Neural progenitor cell (in vitro differentiated cells): ENCODE measurements at places on chromosomes 2 and 18.
A peak's percentile ranks its signal among the peaks of the same experiment; 100 is the strongest.

DNA sequence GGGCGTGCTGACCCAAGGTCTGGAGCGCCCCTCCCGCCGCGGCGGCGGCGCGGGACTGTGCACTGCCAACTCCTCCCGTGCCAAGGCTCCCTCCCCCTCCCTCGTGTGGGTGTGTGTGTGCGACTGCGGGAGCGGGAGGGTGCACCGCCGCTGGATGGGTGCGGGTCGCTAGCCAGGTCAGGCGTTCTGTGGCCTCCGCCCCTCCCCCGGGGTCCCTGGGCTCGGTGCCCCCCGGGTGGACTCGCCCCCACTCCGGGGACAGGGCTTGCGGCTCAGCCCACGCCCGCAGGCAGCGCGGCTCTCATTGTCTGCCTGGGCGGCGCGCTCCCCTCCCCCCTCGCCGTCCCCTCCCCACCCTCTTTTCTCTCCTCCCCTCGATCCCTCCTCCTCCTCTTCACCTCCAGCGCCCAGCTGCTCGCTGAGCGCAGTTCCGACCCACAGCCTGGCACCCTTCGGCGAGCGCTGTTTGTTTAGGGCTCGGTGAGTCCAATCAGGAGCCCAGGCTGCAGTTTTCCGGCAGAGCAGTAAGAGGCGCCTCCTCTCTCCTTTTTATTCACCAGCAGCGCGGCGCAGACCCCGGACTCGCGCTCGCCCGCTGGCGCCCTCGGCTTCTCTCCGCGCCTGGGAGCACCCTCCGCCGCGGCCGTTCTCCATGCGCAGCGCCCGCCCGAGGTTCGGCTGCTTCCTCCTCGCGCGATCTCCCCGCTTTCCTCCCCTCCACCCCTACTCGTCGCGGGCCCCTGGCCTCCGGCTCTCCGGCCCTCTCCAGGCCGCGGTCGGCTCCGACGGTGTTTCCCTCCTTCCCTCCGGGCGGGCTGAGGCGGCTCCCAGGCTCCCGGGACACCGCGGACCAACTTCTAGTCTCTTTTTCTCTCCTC, at the start of gene GATA6:
GATA6 (plus strand) TSS at position 579 of the 878 bp plus-strand sequence. CDS start 1,556 bp downstream, outside the sequence.
- peak within 1 kb of the TSS; percentile 48 for H3K4me3 ChIP-seq
- H3K4me1 ChIP-seq, result peaks cover 20% of the 10 kb centered on the region
- H3K27ac ChIP-seq, result no peak within 1 kb of the TSS
- peak; percentile 92 for DNase-seq
- no peaks in the 10 kb centered on the region for H3K36me3 ChIP-seq
- H3K27me3 ChIP-seq, result peaks cover 100% of the 10 kb centered on the region

- H3K4me3 ChIP-seq, result no peak overlapping the region
- DNase-seq, result no peak
- H3K36me3 ChIP-seq, result no peaks in the 10 kb centered on the region
- no peak overlapping the region for H3K27ac ChIP-seq
- peaks cover 43% of the 10 kb centered on the region for H3K27me3 ChIP-seq
Observed at GRCh38 chr2:152028182-152028862, 70.5 kb downstream of the CACNB4 start.

GRCh38 chr2:169729274-169729605, 4.4 kb upstream of the KLHL23 start:
- no peak overlapping the region for H3K4me3 ChIP-seq
- DNase-seq, result no peak
- H3K4me1 ChIP-seq, result no peaks in the 10 kb centered on the region
- no peaks in the 10 kb centered on the region for H3K36me3 ChIP-seq

GRCh38 chr2:46435353-46435752, 44.0 kb upstream of the TMEM247 start:
- no peak overlapping the region for H3K27ac ChIP-seq
- no peaks in the 10 kb centered on the region for H3K4me1 ChIP-seq
- H3K27me3 ChIP-seq, result no peaks in the 10 kb centered on the region
- no peak overlapping the region for H3K4me3 ChIP-seq
- no peaks in the 10 kb centered on the region for H3K36me3 ChIP-seq

- H3K36me3 ChIP-seq, result no peaks in the 10 kb centered on the region
- H3K4me3 ChIP-seq, result no peak overlapping the region
- DNase-seq, result no peak
- H3K27me3 ChIP-seq, result no peaks in the 10 kb centered on the region
- no peak overlapping the region for H3K27ac ChIP-seq
- no peaks in the 10 kb centered on the region for H3K4me1 ChIP-seq
Observed at GRCh38 chr2:105391058-105391627, 7.7 kb downstream of the FHL2 start.

- no peaks in the 10 kb centered on the region for H3K36me3 ChIP-seq
- H3K4me3 ChIP-seq, result no peak overlapping the region
Observed at GRCh38 chr2:154978244-154978643, 279.7 kb downstream of the KCNJ3 start.

DNA sequence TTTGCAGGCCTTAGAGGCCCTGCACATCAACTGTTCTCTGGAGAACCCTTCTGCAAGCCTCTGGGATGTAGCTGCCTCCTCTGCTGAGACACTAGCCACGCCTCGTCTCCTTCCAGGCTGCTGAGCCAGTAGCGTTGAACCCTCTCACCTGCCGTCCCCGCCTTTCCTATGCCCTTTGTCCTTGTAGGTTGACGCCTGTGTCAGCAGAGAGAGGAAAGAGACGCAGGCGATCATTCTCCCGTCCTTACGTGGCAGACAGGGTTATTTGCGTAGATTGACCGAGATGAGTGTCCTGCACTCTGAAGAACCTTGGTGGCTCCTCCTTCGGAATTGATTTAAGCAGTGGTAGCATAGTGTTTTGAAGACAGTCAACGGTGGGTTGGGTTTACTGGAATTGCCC, 27.8 kb downstream of the ID2 start:
- no peak overlapping the region for H3K4me3 ChIP-seq
- DNase-seq, result no peak
- no peaks in the 10 kb centered on the region for H3K36me3 ChIP-seq
- peaks cover 3% of the 10 kb centered on the region for H3K4me1 ChIP-seq
- H3K27me3 ChIP-seq, result no peaks in the 10 kb centered on the region
- no peak overlapping the region for H3K27ac ChIP-seq

GRCh38 chr2:8501061-8501720, 180.7 kb upstream of the ID2 start:
- H3K27me3 ChIP-seq, result no peaks in the 10 kb centered on the region
- no peak overlapping the region for H3K27ac ChIP-seq
- peaks cover 19% of the 10 kb centered on the region for H3K4me1 ChIP-seq
- no peak overlapping the region for H3K4me3 ChIP-seq
- DNase-seq, result no peak

GRCh38 chr18:12656938-12657683, 796 bp downstream of the SPIRE1 start:
- DNase-seq, result peak; percentile 68
- H3K4me3 ChIP-seq, result peak overlapping the region; percentile 76
- peaks cover 16% of the 10 kb centered on the region for H3K4me1 ChIP-seq
- H3K36me3 ChIP-seq, result no peaks in the 10 kb centered on the region
- H3K27ac ChIP-seq, result no peak overlapping the region
- H3K27me3 ChIP-seq, result peaks cover 38% of the 10 kb centered on the region

DNA sequence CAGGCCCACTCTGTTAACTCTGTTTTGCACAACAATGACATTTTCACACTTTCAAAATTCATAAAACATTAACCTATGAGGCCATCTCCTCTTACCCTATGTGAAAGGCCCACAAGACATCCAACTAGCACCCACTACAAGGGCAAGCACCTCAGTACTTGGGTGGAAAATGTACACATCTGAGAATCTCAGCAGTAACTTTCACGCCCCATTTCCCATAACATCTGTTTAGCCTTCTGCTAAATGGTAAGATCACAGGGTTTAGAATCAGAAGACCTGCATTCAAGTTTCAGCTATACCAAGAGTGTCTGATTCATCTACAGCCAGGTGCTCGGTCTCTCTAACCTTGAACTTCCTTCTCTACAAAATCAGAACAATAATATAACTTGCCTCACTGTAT, 89.2 kb downstream of the SP100 start:
- H3K4me1 ChIP-seq, result no peaks in the 10 kb centered on the region
- H3K27ac ChIP-seq, result no peak overlapping the region
- no peak overlapping the region for H3K4me3 ChIP-seq
- no peaks in the 10 kb centered on the region for H3K36me3 ChIP-seq
- no peaks in the 10 kb centered on the region for H3K27me3 ChIP-seq

DNA sequence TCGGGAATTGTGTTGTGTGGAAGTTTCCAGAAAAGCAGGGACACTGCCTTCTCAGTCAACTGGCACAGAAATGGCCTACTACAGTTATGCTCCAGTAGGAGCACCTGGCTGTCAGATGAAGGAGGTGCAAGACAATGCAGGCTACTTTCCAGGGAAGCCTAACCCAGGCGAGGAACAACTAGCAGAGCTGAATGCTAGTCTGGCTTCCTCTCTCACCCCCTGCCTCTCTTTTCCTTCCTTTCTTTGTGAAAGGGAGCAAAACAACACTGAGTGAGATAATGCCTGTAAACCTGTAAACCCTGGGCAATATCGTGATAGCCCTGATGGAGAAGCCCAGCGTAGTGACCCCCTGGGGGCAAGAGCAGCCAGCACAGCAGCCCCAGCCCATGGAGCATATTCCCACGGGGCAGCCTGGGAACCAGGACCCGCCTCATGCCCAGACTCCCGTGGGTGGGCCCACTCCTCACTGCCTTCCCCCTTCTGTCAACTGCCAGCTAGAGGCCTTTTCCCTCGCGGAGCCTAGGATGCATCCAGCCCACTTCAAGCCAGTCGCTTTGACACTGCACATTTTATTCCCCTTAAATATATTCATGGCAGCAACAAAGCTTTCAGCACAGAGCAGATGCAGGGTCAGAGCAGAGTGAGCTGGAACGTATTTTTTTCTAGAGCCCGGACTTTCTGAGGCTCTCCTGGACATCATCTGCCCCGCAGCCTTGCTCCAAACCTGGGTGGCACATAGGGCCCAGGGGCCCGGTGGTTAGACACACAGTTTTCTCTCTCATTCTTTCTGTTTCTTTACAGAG, 77.0 kb downstream of the PDCL3 start:
- H3K4me1 ChIP-seq, result peaks cover 11% of the 10 kb centered on the region
- H3K27me3 ChIP-seq, result no peaks in the 10 kb centered on the region
- H3K4me3 ChIP-seq, result no peak overlapping the region
- peak; percentile 36 for DNase-seq

DNA sequence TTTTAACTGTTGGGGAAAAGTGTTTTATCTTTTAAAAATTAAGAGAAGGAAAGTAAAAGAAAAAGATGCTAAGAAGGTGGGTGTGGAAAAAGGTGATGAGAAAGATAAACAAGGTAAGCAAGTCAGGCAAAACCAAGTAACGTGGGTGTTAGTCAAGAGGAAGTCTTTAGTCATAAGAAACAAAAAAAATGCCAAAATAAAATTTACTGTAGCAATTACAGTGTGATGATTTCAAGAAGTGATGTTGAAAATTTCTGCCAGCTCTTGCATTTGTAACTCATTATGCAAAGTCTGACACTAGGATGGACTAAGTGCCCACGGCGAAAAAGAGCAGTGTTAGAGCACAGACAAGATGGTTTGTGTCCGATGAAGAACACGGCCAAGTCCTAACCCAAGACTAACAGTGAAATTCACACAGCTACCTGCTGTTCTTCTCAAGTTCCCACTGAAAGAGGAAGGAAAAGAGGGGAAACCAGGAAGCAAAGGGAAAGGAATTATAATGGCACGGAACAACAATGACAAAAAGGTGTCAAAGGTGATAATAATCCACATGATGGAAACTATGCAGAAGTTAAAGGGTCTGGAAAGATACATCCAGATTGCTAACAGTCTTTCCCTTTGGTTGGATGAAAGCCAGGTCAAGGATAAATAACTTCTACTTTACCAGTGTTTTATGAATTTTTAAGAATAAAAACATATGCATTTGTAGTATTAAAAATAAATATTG, 34.1 kb downstream of the NOL10 start:
- no peak for DNase-seq
- no peaks in the 10 kb centered on the region for H3K36me3 ChIP-seq
- no peaks in the 10 kb centered on the region for H3K27me3 ChIP-seq

GRCh38 chr2:127310980-127311379, 17.0 kb upstream of the ERCC3 start:
- no peak overlapping the region for H3K27ac ChIP-seq
- no peak overlapping the region for H3K4me3 ChIP-seq
- H3K36me3 ChIP-seq, result peaks cover 11% of the 10 kb centered on the region
- H3K4me1 ChIP-seq, result peaks cover 6% of the 10 kb centered on the region

DNA sequence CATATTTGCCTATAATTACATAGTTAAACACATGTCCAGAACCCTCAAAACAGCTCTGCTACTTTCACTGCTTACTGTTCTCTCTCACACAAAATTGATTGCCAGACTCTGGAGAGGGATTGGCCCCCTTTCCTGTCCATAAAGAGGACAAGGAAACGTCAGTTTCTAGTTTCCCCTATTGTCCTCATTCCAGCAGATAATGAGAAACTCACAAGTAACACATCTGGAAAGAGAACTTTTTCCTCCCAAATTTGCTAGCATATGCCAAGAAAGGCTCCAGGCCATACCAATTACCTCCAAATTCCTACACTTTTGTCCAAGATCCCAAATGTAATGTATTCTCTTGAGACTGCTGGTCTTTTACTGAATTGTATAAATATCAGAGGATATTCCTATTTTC, 200.5 kb downstream of the EXOC6B start:
- H3K27me3 ChIP-seq, result no peaks in the 10 kb centered on the region
- DNase-seq, result no peak
- no peak overlapping the region for H3K27ac ChIP-seq
- H3K4me3 ChIP-seq, result no peak overlapping the region
- H3K4me1 ChIP-seq, result peaks cover 2% of the 10 kb centered on the region

GRCh38 chr2:151808258-151809072, 19.8 kb downstream of the ARL5A start:
- H3K27me3 ChIP-seq, result no peaks in the 10 kb centered on the region
- no peaks in the 10 kb centered on the region for H3K4me1 ChIP-seq
- peak; percentile 14 for DNase-seq
- H3K4me3 ChIP-seq, result no peak overlapping the region

DNA sequence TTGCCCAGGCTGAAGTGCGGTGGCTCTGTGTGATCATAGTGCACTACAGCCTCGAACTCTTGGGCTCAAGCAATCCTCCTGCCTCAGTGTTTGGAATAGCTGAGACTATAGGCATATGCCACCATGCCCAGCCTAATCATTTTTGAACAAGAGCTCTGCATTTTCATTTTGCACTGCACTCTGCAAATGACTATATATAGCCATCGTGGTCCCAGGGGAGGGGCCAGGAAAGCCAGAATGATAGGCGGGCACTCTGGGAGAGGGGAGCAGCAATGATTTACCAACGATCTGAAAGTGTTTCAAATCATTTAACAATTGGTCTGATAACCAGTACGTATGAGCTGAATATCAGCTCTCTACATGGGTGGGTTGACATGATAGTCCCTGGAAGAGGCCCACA, 22.3 kb upstream of the ST3GAL5 start:
- no peaks in the 10 kb centered on the region for H3K4me1 ChIP-seq
- no peak overlapping the region for H3K4me3 ChIP-seq
- H3K27ac ChIP-seq, result no peak overlapping the region
- H3K27me3 ChIP-seq, result no peaks in the 10 kb centered on the region

DNA sequence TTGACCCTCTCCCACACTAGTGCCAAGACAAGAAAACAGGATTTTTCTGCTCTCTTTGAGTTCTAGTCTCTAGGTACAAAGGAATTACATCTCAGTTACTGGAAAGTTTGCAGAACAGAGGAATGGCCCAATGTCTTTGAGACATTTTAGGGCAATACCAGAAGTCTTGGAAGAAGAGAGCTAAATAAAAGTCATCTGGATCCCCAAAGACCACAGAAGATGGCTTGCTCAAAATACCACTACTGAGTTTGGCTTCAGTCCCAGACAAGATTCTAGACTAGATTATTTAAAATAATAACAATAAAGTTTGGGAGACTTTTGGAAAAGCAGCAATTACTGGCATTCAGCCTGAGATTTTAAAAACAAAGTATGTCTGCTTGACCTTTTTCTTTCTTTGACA, 61.9 kb upstream of the HK2 start:
- H3K4me1 ChIP-seq, result peaks cover under 1% of the 10 kb centered on the region
- H3K36me3 ChIP-seq, result no peaks in the 10 kb centered on the region
- H3K27me3 ChIP-seq, result no peaks in the 10 kb centered on the region

GRCh38 chr2:147408357-147408756, 436.5 kb upstream of the ACVR2A start:
- H3K4me1 ChIP-seq, result no peaks in the 10 kb centered on the region
- no peaks in the 10 kb centered on the region for H3K27me3 ChIP-seq
- DNase-seq, result no peak
- no peaks in the 10 kb centered on the region for H3K36me3 ChIP-seq
